ENCODE measurements at places on chromosomes 12 and 14. TPM values are rescaled to one million over a fixed set of nuclear protein-coding genes. Genes with fewer than 3 reads are reported as not detected.

- no peak for DNase-seq
- no peak overlapping the region for H3K4me3 ChIP-seq
- no peaks in the 10 kb centered on the region for H3K27me3 ChIP-seq
- no peaks in the 10 kb centered on the region for H3K36me3 ChIP-seq
Observed at GRCh38 chr12:9797722-9798619, 29.3 kb upstream of the KLRF1 start.

DNA sequence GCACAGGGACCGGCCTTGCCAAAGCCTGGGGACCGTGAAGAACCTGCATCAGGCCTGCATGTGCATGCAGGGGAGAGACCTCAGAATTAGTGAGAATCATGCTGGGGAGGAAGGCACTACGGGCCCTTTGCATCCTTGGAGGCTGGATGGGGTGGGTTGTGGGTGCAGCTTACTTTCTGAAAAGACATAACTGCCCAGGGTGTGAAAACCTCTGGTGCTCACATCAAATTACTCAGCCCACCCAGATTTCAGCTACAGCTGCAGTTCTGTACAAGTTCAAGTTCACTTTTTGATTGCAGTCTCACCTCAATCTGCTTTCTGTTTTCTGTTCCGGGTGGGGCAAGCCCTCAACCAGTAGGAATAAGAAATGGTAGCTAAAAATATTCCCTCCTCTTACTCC is 130.6 kb downstream of the SLC15A4 start:
- DNase-seq = no peak
- no peaks in the 10 kb centered on the region for H3K36me3 ChIP-seq
- H3K4me1 ChIP-seq = no peaks in the 10 kb centered on the region
- H3K27me3 ChIP-seq = no peaks in the 10 kb centered on the region
- H3K27ac ChIP-seq = no peak overlapping the region

DNA sequence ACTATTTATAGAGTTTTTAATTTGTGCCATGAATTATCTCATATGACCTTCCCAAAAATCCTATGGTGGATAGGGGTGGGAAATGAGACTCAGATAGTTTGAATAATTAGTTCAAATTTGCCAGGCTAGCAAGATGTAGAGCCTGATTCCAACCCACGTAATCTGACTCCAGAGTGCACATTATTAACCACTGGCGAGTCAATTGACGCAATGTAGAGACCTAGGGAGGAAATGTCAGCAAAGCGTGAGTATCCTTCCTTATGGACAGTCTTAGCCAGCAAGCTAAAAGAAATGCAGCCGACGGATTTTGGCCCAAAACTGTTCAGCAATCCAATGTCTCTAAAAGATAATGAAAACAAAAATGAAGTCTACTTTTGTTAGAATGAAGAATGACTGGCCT is 193.3 kb upstream of the KRR1 start:
- H3K4me1 ChIP-seq = peaks cover 19% of the 10 kb centered on the region
- no peaks in the 10 kb centered on the region for H3K27me3 ChIP-seq
- no peaks in the 10 kb centered on the region for H3K36me3 ChIP-seq

DNA sequence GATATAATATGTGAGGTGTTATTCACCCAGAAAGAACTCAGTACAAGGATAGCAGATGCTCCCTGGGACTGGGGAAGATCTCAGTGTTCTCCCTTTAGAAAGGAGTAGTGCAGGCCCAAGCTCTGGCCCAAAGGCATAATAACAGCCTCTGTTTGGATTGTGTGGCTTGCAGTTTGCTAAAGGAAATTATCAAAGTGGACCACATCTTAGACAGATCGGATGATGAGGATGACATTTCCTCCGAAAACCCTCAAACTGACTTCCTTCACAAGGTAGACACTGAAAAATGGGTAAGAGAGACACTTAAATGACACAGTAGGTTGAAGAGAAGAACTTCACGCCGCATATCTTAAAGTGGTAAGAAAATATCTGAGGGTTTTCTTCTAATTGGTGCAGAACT is 26.1 kb downstream of the SMCO2 start:
- H3K27ac ChIP-seq = no peak overlapping the region
- no peak overlapping the region for H3K4me3 ChIP-seq
- H3K27me3 ChIP-seq = no peaks in the 10 kb centered on the region
- H3K4me1 ChIP-seq = no peaks in the 10 kb centered on the region
- H3K36me3 ChIP-seq = no peaks in the 10 kb centered on the region

The SLC4A8 gene
- total RNA-seq = 0.46 TPM

The HECTD1 gene
- total RNA-seq = 177 TPM

The OLR1 gene
- total RNA-seq = 1.2 TPM

The LRRC43 gene
- total RNA-seq = 1.3 TPM
